ENCODE measurements at places on chromosomes 2 and 18. TPM values are rescaled to one million over a fixed set of nuclear protein-coding genes. Genes with fewer than 3 reads are reported as not detected.

STPG4 gene
- 0.33 TPM for total RNA-seq

SH3RF3 gene
- 18.1 TPM for total RNA-seq

WDR43 gene
- total RNA-seq = 49.2 TPM

RESP18 gene
- not detected for total RNA-seq

UGT1A5 gene
- not detected for total RNA-seq

ANO7 gene
- 1.1 TPM for total RNA-seq

DLGAP1 gene
- total RNA-seq = 1.1 TPM

CCDC138 gene
- 6.0 TPM for total RNA-seq

SFTPB gene
- not detected for total RNA-seq

MEP1B gene
- not detected for total RNA-seq

ITGB6 gene
- not detected for total RNA-seq

BARD1 gene
- total RNA-seq = 8.9 TPM

MPP4 gene
- total RNA-seq = 13.2 TPM

SIX2 gene
- total RNA-seq = not detected

ITGA6 gene
- 248 TPM for total RNA-seq

ZBTB7C gene
- not detected for total RNA-seq

C2orf15 gene
- total RNA-seq = not detected

PLA2R1 gene
- total RNA-seq = 6.4 TPM

TCF7L1 gene
- 2.7 TPM for total RNA-seq

ERBB4 gene
- total RNA-seq = under 0.01 TPM

M1AP gene
- total RNA-seq = not detected

VRK2 gene
- 39.2 TPM for total RNA-seq

XIRP2 gene
- total RNA-seq = 0.20 TPM

COL6A3 gene
- total RNA-seq = 4.3 TPM

PELI1 gene
- total RNA-seq = 9.9 TPM

IL37 gene
- not detected for total RNA-seq

VWC2L gene
- total RNA-seq = not detected

CTLA4 gene
- 0.30 TPM for total RNA-seq

MDH1B gene
- total RNA-seq = not detected

FTCDNL1 gene
- total RNA-seq = 0.93 TPM

ERFE gene
- total RNA-seq = 1.3 TPM

SIGLEC15 gene
- total RNA-seq = 1.7 TPM

PSMG2 gene
- total RNA-seq = 98.3 TPM

NIF3L1 gene
- 13.9 TPM for total RNA-seq

ARMC9 gene
- 8.6 TPM for total RNA-seq

CCBE1 gene
- total RNA-seq = 3.5 TPM

MYO5B gene
- total RNA-seq = 2.1 TPM

GALNT5 gene
- under 0.01 TPM for total RNA-seq

DNER gene
- total RNA-seq = 2.6 TPM

TWIST2 gene
- total RNA-seq = 0.20 TPM

HDHD2 gene
- total RNA-seq = 9.6 TPM

ZNF385B gene
- not detected for total RNA-seq

DSC3 gene
- 0.13 TPM for total RNA-seq

AGAP1 gene
- total RNA-seq = 8.8 TPM

EHD3 gene
- total RNA-seq = 4.4 TPM

SKA1 gene
- total RNA-seq = 30.3 TPM

FBXO36 gene
- total RNA-seq = 2.6 TPM

HOXD12 gene
- not detected for total RNA-seq

ZNF804A gene
- total RNA-seq = not detected

LANCL1 gene
- 20.4 TPM for total RNA-seq

CABYR gene
- 6.4 TPM for total RNA-seq

LRRC30 gene
- total RNA-seq = not detected

PLCD4 gene
- total RNA-seq = 0.60 TPM

RGPD3 gene
- total RNA-seq = 0.13 TPM

GRHL1 gene
- 0.94 TPM for total RNA-seq

MROH2A gene
- total RNA-seq = not detected

TMEM17 gene
- 1.4 TPM for total RNA-seq

HTR2B gene
- 0.64 TPM for total RNA-seq

All from mammary microvascular endothelial cell (primary cell).